CD4-positive, alpha-beta T cell treated with Interleukin-15 for 4 hours (primary cell): ENCODE measurements at places on chromosomes 5 and 9.

GRCh38 chr9:75998096-75998780 is 107.8 kb downstream of the PCSK5 start:
- DNase-seq, result no peak

GRCh38 chr9:107905308-107906020 is 415.9 kb upstream of the KLF4 start:
- no peak for DNase-seq

GRCh38 chr9:94921092-94921471 is 194.6 kb downstream of the AOPEP start:
- no peak for DNase-seq

- peak; percentile 42 for DNase-seq
Measured at GRCh38 chr9:112751056-112751795, 666 bp downstream of the SNX30 start.

DNA sequence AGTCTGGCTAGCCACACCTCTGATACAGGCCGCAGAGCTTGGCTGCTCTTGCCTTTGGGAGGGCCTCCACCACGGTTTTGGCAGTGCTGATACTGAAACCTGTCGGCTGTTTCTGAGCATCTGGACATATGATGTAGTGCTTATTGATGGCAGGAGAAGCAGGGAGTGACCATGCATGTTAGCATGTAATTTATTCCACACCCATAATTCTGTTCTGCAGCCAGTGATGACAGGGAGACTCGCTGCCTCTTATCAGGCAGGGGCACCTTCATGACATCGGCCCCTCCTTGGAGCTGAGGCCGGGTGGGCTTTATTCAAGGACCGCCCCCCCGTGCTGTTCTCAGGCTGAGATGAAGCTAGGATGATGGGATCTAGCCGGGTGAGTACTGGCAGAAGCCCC is 49.0 kb downstream of the OLFM1 start:
- DNase-seq, result no peak
